ENCODE measurements at places on chromosomes 6 and 20.

- no peak for DNase-seq
These were observed 40.0 kb downstream of the MYLIP start for GRCh38 chr6:16168858-16169257.

GRCh38 chr6:76681781-76682180, 609.3 kb upstream of the IMPG1 start:
- no peak for DNase-seq

DNA sequence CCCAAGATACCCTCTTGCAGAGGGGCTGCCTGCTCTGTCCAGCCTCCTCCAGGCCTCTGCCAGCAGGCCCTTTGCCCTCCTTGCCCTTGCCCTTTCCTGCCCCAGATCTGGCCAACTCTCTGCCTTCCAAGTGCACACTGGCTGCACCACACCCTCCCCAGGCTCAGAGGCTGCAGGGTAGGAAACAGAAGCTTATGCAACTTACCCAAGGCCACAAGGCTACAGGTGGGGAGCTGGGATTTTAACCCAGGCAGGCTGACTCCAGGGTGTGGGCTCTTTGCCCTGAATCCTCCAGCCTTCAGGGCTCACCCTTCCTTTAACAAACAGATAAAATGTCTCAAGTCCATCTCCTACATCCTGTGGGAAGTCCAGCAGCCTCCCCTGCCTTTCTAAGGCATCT, 14.5 kb upstream of the TRAF3IP2 start:
- no peak for DNase-seq

DNA sequence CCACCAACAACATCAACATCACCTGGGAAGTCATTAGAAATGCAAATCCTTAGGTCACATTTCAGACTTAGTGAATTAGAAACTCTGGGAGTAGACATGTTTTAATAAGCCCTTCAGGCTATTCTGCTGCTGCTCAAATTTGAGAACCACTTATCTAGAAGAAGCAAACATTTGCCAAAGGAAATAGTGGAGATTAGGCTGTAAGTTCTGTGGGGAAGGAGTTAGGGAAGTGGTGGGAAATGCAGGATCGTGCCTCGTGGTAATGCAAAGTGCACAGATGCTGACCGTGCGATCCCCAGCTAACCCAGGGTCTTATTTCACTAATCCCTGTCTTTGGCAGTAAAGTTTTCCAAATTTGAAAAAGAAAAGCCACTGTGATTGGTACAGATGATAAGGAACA, 328.5 kb downstream of the EPM2A start:
- no peak for DNase-seq

- DNase-seq = no peak
These were observed 98.2 kb downstream of the SLC35B3 start for GRCh38 chr6:8337147-8337546.

DNA sequence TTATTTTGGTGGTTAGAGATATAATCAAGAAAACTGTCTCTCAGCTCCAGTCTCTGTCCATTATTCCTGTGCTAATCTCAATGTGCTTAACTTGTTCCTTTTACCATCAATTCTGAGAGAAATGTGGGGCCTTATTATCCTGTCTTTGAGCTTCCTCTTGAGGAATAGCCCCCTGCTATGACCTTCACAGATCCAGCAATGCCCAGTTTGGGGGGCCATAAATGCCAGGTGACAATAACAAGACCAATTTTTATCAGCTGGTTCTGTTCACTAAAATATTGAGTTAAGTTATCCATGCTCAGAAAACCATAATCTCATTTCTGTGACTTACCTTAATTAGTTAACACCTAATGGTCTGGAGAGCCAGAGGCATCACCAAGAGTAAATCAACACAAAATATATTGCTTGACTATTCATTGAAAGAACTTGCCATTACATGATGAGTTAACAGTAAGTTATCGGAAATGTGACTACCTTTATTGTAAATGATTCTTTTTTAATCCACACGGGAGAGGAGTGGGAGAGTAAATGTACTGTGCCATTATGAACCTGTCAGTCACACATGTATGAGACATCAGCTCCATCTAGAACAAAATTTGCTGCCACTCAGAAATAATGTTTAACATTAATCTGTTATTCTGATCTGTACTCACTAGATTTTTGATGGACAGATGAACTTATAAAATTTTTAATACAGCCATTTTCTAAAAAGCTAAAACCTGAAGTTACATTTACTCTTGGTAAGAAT, 149.7 kb downstream of the ID4 start:
- DNase-seq = no peak

DNA sequence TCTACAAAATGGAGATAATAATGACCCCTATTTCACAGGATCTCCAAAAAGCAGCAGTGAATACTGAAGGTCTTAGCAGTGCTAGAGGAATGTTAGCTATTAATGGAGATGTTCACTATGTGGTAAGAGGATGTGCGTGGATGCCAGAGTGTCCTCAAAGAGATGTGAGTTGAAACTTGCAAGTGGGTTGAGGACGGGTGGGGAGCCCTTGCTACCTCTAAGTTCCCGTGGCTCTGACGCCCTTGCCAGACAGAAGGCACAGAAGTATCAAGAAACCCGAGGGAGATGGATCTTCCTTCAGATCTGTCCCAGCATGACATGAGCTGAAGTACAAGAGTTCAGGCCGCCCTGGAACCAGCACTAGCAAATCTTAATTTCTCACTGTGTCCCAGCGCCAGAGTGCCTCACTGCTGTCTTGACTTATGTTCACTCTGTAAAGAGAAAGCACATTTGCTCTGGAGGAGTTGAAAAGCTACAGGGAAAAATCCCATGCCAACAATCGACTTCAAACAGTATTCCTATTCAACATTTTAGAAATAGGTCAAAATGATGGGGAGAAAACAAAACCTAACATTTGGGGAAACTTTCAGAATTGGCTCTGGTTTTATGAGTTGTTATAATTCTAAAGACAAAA, 59.5 kb downstream of the FYN start:
- DNase-seq = no peak

DNA sequence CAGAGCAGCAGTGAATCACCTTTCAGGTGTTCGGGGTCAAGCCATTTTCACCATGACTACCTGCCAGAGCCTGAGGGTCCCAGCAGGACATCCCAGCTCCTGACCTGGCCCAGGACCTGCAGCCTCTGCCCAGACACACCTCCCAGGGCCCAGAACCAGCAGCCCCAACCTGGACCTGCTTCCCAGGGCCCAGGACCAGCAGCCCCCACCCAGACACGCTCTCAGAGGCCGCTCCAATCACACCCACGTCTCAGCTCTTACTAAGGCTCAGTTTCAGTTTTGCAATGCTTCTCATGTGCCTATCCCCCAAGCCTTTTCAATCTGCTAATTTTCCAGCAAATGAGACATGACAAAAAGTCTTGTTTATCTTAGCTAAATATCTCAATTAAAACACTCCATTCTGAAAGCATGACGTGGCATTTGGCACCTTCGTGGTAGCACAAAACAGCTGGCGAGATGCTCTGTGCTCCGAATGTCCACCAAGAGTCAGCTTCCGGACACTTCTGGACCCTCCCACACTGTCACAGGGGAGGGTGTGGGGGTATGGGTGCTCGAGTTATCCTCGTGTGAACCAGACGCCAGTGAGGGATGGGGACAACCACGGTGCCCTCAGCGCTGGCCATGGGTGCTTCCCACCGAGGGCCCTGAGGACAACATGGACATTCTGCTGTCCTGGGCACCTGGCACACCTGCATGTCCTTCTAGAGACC, 253.2 kb downstream of the DLL1 start:
- DNase-seq = no peak

GRCh38 chr6:139336488-139336887, 38.0 kb downstream of the CITED2 start:
- DNase-seq = no peak

- DNase-seq = no peak
These were observed 964 bp downstream of the RPL10A start for GRCh38 chr6:35468980-35469750.

DNA sequence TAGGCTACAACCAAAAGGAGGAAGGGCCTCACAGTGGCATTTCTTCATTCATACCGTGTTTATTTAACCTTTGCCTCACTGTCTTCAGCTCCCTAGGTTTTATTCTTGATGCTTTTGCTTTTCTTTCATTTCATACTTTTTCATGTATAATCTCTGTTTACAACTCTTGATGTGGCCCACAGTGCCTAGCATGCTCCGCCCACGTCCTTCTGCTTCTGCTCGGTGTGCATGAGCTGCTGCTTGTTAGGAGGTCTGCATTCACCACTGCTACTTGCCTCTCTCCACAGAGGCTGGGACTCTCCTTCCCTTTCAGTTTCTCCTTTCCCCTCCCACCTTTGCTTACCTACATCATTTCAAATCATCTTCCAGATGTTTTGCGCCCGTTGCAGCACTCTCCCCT, 147.6 kb downstream of the EYA4 start:
- DNase-seq = no peak

GRCh38 chr6:33189625-33190448, 2.4 kb downstream of the COL11A2 start:
- DNase-seq = no peak

DNA sequence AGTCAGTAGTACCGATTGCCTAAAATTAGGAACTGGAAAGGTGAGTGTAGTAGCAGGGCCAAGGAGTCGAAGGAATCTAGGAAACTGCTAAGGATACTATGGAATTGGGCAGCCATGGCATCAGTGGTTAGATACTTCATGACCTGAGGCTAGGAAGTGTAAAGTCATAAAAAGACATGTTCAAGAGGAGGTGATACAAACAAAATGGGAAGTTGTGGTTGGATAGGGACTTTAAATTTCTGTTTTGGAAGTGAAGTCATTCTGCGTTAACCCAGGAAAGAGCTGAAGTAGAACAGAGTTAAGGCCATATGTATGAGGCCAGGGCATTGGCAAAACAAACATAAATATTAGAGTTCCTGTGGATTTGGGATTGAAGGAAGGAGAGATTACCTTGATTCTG, 88.6 kb upstream of the TMEM181 start:
- no peak for DNase-seq

GRCh38 chr6:80022803-80023202, 18.4 kb downstream of the TTK start:
- DNase-seq = no peak

- DNase-seq = no peak
These were observed 106.9 kb upstream of the CCDC28A start for GRCh38 chr6:138666636-138667035.

GRCh38 chr20:21302664-21303060, 469 bp upstream of the XRN2 start:
- DNase-seq = no peak

GRCh38 chr6:158978757-158979156, 21.2 kb downstream of the RSPH3 start:
- DNase-seq = no peak

DNA sequence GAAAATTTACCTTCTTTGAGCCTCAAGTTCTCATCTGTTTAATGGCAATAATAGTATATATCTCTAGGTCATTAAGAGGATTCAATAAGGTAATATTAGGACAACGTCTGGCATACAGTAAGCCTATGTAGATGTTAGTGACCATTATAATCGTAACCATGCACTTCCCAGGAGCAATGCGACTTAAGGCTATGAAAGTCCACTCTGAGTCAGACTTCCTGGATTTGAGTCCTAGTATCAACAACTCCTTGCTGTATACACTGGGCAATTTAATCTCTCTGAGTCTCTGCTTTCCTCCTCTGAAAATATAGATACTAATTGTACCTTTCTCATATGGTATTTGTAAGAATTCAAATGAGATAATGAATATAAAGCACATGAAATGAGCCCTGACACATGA, 168.1 kb upstream of the HDDC2 start:
- DNase-seq = no peak

DNA sequence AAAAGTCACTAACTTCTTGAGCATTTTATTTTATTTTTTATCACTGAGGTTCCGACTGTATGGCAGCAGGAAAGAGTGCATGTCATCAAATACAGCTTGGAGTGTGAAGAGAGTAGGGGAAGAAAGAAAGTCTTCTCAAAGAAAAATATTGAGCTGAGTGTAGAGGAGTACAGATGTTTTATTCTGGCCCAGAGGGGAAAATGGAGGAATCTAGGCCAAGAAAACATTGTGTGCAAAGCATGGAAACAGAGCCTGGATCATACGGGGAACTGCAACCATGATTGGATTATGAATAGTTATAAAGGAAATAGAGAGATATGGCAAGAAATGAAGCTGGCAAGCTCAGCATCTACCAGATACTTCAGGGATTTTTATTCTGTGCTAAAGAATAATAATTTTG, 104.2 kb upstream of the SCGN start:
- DNase-seq = no peak

DNA sequence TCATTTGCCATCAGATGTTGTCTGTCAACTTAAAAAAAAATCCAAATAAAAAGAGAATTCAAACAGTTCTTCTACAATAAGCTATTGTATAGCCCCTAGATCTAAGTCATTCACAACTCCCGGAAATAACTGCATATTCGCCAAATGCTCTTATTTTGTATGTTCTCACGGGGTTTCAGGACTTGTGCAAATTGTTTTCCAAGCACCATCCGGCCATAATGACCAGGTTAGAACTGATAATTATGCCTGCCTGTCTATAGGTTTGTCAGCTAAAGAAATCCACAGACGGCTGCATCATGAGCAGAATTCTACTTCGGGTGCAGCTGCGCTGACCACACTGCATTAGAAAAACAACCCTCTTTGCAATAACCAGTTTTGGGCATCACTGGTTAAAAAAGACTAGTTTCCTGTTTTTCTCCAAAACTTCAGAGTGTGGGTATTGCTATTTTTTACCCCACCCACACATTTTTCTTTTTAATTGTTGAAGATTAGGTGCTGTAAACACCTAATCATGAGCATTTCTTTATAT, 87.7 kb downstream of the HIVEP2 start:
- DNase-seq = no peak

GRCh38 chr6:130720076-130720715, 107.0 kb upstream of the SMLR1 start:
- no peak for DNase-seq

DNA sequence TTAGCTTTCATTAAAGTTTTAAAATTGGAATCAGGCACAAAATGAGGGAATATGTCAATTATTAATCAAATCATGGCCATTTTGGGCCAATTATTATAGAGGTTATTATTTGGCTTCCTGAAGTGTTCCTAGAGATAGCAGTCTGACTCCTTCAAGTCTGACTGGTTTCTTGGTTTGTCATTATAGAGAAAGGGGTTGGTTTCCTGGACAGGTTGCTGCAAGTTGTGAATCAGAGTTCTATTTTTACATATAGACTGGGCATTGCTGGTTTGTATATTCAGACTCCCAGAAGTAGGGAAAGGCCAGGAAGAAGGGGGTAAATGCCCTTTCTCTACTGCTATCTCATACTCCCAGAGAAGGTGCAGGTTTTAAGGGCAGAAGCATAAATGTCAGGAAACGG, 121.4 kb upstream of the CEP162 start:
- DNase-seq = no peak

DNA sequence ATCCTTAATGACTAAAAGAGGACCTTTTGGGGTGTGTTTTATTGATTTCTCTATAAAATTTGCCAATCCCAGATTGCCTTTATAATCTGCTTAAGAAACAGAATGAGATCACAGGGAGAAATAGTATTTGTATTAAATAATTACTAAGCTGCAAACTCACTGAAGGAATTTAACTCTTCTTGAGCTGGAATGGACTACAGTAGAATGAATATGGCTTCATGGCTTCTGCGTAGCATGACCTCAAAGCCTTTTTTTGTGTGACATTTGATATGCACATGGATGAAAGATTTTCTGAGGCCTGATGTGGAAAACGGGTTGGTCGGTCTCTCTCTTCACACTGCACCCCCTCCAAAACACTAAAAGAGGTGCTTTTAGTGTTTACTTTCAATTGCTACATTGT, 115.9 kb downstream of the QKI start:
- DNase-seq = no peak

Data from stimulated activated CD4-positive, alpha-beta T cell treated with anti-CD3 and anti-CD28 coated beads, TNF-alpha, amount 100 ng/mL, for 4 hours (primary cell).